ENCODE measurements at places on chromosomes 2 and 18.

GRCh38 chr2:47508080-47508479, 105.1 kb downstream of the MSH2 start:
- DNase-seq = no peak

DNA sequence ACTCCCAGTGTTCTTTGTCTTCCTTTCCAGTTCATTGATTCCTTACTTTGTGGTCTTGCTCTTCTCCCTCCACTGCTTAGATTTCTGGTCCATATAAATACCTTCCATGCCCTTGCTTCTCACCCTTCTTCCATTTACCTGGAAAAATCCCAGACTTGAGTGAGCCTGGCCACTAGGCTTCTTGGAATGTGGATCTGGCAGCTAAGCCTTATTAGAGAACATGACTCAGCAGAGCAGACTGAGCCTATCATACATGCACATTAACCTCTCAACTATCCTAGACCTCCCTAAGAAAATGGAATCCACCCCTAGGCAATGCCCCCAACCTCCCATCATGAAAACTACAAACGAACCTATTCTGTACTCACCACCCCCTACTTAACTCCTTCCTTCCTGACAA, 127.7 kb downstream of the RHBDD1 start:
- DNase-seq = peak; percentile 37

DNA sequence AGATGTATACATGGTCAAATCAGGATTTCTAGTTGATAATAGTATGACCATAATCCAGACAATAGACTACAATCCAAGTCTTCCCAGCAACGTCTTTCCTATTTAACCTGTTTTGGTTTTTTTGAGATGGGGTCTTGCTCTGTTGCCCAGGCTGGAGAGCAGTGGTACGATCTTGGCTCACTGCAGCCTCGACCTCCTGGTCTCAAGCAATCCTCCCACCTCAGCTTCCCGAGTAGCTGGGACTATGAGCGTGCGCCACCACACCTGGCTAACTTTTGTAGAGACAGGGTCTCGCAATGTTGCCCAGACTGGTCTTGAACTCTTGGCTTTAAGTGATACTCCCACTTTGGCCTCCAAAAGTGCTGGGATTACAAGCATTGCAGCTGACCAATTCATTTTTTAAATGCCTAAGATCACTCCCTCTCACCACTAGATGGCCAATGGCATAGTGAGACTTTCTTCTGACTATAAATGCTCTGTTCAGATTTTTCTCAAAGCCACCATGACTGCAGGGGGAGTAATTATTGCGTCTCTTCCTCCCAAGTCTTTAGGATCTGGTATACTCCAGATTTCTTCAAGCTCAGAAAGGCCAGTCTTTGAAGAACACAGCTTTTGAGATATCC, 47.6 kb downstream of the HNRNPLL start:
- DNase-seq = no peak

- peak; percentile 96 for DNase-seq
Observed at GRCh38 chr18:10015941-10016819, 102.4 kb downstream of the VAPA start.

GRCh38 chr2:115294999-115295398, 852.6 kb downstream of the DPP10 start:
- no peak for DNase-seq

- no peak for DNase-seq
Observed at GRCh38 chr2:66390811-66391210, 44.1 kb upstream of the MEIS1 start.

GRCh38 chr2:100852999-100853908, 33.3 kb downstream of the NPAS2 start:
- DNase-seq = no peak

GRCh38 chr2:236449167-236449761, 120.4 kb upstream of the ACKR3 start:
- DNase-seq = no peak

GRCh38 chr2:932320-933115, 18.1 kb upstream of the SNTG2 start:
- no peak for DNase-seq

DNA sequence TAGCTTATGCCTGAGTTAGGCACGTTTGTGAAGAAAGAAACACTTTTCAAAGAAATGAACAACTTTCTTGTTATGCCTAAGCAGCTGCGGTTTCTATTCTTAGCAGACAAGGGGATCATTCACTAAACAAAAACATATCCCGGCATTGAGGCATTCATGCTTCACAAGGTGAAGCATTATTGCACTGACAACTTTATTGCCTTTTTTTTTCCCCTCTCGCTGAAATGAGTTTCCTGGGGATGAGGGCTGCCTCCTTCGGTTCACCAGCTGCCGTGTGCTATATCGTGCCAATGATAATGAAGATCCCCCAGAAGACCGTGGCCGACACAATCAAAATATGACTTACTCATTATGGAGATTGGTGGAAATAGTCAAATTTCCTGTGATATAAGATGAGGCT, 288.2 kb upstream of the ST6GAL2 start:
- DNase-seq = peak; percentile 1

DNA sequence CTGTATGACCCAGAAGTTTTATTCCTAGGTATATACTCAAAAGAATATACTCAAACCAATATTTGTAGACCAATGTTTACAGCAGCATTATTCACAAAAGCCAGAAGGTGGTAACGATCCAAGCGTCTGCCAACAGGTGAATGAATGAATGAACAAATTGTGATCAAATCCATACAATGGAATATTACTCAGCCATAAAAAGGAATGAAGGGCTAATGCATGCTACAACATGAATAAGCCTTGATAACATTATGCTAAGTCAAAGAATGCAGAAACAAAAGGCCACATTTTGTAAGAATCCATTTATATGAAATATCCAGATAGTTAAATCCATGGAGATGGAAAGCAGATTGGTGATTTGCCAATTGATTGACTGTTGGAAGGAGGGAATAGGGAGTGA, 5.5 kb upstream of the CD226 start:
- no peak for DNase-seq

GRCh38 chr18:46477425-46478011, 179.5 kb downstream of the LOXHD1 start:
- no peak for DNase-seq

DNA sequence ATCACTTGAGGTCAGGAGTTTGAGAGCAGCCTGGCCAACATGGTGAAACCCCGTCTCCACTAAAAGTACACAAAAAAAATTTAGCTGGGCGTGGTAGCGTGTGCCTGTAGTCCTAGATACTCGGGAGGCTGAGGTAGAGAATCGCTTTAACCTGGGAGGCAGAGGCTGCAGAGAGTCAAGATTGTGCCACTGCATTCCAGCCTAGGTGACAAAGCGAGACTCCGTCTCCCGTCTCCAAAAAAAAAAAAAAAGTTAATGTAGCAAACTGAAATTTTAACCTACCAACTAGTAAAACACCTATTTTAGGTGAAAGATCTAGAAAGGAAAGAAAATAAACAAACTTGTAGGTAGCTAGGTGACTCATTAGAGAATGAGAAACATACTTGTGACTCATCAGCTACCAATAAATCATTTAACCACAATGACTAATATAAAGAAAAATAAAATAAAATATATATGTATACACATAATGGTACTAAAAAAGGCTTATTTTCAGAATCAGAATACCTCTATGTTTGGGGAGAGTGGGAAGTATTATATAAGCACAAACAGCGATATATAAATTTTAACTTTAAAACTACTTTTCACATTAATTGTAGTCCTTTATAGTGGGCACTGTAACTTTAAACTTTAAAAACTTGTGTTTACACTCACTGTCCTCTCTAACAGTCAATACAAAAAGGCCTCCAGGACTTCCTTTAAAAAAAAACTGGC, 36.6 kb downstream of the DARS1 start:
- peak; percentile 30 for DNase-seq

DNA sequence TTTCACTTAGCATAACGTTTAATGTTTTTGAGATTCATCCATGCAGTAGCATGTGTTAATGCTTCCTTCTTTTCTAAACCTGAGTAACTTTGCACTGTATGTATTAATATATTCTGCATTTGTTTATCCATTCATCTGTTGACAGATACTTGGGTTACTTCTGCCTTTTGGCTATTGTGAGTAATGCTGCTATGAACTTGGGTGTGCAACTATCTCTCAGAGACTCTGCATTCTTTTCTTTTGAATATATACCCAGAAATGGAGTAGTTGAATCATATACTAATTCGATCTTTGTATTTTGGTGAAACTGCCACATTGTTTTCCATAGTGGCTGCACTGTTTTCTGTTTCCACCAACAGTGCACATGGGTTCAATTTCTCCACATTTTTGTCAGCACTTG, 128.3 kb downstream of the SH3BP4 start:
- no peak for DNase-seq

DNA sequence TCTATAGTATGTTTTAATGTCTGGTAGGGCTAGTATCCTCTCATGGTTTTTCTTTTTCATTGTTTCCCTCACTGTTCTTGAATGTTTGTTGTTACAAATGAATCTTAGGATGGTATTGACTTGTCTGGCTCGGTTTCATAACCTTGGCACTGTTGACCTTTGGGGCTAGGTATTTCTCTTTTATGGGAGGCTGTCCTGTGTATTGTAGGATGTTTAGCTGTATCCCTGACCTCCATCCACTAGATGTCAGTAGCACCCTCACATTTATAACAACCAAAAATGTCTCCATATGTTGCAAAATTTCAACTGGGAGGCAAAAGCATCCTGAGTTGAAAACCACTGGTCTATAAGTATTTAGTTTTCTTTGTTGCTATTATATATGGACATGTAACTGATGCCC, 7.0 kb upstream of the AOX1 start:
- DNase-seq = no peak

DNA sequence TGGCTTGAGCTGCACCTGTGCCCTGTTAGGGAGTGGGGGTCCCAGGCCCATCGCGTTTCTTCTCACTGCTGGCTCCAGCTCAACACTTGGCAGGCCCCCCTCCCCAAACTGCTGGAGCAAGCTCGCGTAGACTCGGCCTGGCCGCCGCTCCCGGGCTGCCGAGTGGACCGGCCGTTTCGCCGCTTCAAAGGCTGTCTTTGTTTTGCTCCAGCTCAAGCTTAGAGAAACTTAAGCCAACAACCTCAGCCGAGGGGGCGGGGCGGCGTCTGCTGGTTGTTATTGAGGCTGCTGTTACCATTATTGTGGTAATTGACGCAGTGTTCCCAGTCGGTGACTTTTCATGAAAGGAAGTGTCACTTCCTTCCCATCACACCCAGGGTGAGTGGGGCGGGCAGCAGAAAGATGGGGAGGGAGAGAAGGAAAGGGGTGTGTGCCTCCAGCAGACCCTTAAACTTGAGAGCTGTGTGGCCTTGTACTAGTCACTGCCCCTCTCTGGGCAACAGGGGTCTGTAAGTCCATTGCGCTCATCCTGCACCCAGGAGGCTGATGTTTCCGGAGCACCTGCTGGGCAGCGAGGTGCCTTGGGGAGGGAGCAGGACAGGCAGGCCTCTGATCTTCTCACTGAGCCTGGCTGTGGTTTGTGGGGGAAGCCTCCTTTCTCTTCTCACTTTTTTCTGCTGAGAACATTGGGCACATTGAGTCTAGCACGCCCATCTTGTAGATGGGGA, 2.1 kb downstream of the ARID5A start:
- DNase-seq = no peak

DNA sequence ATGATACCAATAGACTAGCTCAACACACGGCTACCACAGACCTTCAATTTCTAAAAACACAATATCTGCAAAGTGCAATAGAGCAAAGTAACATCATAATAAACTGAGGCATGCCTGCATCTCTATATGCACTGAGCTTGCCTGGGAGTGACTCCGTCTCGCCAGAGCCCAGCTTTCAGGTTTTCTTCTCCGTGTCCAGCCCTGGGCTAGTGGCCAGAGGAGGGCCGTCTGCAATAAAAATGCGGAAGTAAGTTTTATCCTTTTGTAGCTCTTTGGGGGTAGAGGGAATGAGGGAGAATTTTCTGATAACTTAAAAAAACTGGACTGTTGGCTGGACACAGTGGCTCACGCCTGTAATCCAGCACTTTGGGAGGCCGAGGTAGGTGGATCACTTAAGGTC, 41.0 kb upstream of the GPR17 start:
- no peak for DNase-seq

GRCh38 chr2:86510436-86510933, 52.8 kb downstream of the CHMP3 start:
- no peak for DNase-seq

DNA sequence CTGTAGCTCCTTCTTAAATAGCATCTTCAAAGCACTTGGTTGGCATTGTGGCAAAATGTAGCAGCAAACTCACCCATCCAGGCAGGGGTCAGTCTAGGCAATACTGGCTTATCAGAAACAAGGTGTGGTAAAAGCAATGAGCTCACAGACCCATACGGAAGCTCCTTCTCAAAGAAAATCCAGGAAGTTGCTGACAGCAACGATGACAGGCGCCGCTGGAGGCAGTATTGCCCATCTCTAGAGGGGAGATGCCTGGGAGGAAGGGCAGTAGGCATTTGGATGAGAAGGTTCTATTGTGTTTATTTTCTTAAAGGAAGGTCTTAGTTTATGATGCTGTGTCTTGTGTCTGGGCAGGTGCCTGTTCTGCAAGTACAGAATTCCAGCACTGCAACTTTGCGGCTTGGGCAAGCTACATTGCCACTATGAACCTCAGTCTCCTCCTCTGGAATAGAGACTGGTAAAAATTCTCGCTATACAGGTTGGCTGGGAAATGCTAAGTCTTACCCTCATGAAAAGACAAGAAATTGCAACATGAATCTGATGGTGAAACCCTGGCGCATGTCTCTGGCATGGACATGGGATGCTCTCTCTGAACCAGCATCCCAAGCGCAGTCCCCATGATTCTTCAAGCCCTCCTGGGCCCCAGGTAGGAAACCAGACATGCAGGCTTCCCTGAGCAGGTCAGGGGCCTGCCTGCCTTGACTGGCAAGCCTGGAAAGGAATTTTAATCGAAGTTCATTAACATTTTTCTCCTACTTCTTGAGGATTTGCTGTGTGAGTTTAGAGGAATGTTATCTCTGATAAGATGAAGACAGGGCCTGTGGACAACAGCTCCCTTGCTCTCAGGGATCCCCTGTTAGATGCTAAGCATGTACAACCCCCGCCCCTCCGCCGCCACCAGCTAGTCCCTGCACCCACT, 156.0 kb downstream of the TFCP2L1 start:
- DNase-seq = no peak

DNA sequence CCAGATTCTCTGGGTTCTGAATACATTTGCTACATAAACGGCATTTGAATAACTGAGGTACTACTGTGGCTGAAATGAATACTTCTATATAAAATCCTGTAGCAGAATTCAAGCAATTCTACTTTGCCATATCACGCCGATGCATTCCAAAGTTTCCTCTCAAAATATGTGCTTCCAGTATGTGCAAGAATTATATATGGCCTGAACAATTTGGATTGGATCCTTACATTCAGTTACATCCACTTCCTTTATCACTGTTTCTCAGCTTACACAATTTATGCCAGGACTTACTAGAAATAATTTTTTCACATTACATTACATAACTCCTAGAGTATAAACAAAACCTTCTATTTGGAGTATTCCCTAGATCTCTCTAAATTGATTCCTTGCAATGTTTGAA, 46.3 kb upstream of the STAT4 start:
- no peak for DNase-seq

GRCh38 chr2:117378653-117379052, 435.8 kb upstream of the DDX18 start:
- DNase-seq = no peak

GRCh38 chr2:235077046-235077445, 125.2 kb downstream of the SH3BP4 start:
- no peak for DNase-seq

All from fibroblast of skin of left biceps (primary cell).